ENCODE measurements at places on chromosomes 3 and 15.

DNA sequence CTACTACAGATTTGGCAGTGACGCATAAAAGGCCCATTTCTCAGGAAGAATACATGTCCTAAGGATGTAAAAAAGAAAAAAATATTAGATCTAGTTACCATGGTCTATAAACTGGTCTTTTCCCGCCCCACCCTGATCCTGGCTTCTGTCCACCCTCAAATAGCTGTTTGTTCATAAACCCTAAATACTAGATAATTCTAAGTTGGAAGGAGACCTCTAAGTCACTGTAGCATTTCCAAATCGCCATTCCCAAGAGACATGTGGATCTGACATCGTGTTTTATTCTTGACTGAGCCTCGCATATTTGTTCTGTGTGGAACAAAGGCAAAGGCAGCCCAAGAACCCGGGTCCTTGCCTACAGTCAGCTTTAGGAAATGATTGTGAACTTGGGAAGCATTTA, 49.0 kb downstream of the LMCD1 start:
- DNase-seq: no peak

DNA sequence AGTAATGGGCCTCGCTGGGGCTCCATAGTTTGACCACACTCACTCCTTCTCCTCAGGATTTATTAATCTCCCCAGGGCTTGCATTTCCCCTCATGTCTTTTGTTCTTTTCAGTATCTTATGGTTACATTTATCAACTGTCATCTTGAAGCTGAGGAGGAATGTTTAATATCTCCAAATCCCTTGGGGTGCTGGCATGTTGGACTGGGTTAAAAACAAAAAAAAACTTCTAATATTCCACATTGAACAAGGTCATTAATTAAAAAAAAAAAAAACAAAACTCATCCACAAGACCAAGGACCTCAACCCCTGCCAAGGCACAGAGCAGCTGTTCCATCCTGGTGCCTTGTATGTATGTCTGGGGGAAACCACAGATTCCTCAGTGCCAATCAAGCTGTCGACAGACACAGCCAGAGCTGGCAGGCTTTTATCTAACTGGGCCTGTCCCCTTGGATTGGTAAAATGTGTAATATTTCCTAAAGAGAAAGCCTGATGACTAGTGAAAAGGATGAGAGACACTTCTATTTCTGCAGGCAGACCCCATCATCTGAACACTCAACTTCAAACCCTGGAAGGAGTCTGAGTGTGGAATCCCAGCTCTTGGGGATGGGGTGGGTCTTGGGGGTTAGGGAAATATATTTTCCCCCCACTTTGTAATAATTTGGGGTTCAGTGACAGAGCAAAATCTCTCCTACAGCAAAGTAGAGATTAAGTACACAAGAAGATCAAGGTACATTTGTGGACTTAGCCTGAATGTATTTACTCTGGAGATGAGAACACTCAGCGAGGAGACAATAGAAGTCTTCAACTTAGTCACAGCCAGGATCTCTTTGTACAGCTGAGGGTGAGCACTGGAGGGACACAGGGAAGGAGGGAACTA, 69.1 kb downstream of the TTC23 start:
- DNase-seq: no peak

DNA sequence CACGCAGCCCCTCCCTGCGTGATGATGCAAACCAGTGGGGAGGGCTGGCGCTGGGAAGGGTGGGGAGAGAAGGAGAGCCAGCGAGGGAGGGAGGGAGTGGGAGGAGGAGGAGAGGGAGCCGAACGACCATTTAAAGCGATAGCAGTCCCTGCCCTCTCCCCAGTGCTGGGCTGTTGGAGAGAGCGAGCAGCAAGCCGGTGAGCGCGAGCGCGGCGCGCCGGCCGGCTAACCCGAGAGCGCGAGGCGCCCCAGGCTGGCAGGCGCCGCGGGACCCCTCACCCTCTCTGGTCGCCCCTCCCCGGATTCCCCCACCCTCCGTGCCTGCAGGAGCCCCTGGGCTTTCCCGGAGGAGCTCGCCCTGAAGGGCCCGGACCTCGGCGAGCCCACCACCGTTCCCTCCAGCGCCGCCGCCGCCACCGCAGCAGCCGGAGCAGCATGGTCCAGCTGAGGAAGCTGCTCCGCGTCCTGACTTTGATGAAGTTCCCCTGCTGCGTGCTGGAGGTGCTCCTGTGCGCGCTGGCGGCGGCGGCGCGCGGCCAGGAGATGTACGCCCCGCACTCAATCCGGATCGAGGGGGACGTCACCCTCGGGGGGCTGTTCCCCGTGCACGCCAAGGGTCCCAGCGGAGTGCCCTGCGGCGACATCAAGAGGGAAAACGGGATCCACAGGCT, at the start of gene GRM7:
Gene GRM7, plus strand, starts transcription at position 162 of the 671 bp plus-strand sequence.
- no peak for DNase-seq

- DNase-seq: no peak
Observed at GRCh38 chr15:101368861-101369642, 74.0 kb upstream of the SNRPA1 start.

GRCh38 chr15:28243901-28244300, 78.1 kb downstream of the HERC2 start:
- no peak for DNase-seq

DNA sequence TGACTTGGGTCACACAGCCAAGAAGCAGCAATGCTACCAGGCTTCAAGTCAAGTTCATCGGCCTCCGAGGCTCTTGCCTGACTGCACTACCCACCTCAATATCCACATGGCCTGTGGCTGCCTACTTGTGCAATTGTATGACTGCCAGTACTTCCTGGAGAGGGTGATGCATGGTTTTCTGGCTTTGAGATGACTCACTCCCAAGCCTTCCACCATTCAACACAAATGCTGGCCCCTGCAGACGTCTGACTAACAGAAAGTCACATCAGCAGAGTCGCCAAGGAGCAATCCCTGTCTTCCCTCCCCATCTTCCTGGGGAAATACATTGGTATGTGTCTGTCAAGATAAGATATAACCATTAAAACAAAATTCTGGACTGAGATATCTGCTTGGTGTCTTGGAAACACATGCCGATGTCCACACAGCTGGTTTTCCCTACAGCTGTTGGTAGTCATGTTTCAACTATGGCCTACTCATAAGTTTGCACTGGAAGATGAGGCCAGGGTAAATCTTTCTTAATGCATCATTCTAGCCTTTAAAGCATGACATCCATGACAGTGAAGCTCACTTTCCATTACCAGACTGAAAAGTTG, 79.6 kb upstream of the SPATA12 start:
- DNase-seq: no peak

- DNase-seq: no peak
Observed at GRCh38 chr3:170907637-170908234, 701 bp downstream of the EIF5A2 start.

DNA sequence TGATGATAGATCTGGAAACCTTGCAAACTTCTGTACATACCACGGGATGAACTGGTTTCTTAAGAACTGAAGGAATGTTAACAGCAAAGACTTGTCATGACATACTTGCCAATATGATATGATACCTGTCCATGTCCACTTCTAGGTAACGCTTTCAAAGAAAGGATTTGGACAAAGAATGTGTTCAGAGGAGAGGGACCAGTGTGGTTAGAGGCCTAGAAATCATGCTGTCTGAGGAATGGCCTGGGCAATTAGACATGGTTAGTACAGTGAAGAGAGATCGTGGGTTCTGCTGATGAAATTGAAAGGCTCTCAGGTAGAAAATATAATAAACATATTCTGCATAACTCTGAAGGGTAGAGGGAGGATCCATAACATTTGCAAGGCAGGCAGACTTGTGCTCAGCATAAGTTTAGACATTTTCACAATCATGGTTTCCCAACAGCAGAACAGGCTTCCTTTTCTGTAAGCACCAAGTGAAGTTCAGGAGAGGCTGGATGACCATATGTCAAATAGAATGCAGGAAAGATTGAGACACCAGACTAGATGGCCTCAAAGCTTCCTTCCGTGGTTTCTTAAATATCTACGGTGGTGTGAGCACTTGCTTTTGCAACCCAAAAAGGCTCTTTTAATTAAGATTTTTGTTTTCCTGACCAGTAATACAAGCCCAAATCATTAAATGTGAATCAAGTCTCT, 39.9 kb downstream of the TGFBR2 start:
- no peak for DNase-seq

- DNase-seq: no peak
Observed at GRCh38 chr3:10395671-10396070, 74.8 kb upstream of the SEC13 start.

DNA sequence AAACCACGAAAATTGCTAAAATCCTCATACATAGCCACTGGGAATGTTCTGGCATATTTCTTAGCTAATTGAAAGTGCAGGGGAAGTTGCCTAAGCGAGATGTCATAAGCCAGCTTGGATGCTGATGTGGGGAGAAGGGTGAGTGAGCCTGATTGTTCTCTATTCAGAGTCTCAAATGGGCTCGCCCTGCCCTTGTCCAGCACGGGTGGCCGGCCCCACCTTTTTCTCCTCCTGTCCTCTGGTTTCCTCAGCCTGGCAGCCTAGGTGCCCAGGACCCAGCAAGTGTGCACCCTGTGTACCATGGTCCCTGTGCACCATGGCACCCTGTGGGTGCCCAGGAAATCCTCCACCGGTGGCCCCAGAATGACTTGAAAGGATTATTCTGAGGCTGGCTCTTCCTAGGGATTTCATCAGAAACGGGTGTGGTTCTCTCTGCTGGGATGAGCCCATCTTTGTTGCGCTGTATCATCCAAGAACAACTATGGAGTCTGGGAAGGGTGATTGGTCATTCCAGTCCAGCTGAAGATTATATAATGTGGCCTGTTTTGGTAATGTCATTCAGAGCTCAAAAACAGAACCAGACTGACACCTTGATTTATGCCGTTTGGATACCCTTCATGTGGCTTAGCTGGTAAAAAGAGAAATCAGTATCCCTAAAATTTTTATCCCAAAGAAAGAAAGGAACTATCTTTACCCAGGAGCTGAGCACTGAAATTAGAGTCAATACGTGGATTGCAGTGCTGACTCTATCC, 150.8 kb upstream of the BHLHE40 start:
- no peak for DNase-seq

DNA sequence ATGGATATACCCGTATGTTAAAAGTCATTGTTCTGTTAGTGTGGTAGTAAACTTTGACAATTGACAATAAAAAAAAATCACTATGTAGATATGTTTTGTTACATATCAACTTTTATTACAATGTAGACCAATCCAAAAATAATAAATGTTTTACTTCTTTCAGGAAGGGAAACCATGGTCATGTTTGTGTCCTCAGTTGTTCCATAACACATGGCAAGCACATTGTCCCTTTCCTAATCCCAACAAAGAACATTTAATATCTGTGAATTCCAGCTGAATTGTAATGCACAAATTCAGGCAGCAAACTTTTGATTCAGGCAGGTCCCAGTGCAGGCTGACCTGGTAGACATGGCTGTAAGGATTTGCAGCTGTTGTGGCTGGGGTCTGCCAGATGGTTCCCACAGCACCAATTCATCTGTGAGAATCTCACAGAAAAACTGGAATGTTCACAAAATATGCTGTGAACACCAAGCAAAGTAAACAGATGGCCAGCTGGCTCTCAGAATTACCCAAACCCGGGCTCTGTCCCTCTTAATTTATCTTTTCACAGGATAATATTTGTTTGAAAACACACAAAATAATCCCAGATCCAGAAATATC, 1.9 kb upstream of the SPG21 start:
- no peak for DNase-seq

GRCh38 chr15:23039917-23040281, 530 bp upstream of the TUBGCP5 start:
- DNase-seq: no peak

DNA sequence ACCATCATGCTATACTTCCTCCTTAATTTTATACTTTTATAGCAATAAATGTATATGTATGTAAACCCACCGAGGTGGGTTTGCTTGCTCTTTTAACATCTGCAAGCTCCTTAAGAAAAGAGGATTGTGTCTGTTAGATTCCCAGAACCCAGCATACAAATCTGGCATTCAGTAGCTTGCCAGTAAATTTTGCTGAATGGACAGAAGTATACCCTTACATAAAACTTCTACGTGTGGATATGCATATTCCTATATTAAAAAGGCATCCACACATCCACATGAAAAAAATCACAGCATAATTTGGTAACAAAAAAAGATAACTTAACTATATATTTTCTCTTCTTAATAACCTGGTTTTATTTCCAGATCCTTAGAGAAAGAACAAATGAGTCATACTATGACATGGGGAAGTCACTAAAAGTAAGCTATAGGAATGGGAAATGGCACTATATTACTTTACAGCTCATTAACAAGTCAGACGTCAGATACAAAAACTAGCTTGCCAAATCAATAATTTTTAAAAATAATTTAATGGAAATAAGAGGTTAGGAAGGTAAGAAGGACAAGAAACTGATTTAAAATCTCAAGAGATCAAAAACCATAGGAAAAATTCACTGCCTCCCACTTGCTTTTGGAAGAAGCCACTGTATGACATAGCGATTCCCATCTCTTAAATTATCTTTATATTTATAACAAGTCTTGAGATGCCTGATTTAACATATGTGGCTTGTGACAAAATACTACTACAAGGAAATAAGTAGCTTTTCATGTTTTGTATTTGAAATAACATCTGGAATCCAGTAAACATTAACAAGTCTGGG, 68.7 kb downstream of the SUMF1 start:
- no peak for DNase-seq

GRCh38 chr3:24494618-24495325, at the start of gene THRB:
THRB (minus strand) TSS chr3:24494850.
- no peak for DNase-seq

- no peak for DNase-seq
Observed at GRCh38 chr3:3737531-3737930, 61.7 kb upstream of the LRRN1 start.

- no peak for DNase-seq
Observed at GRCh38 chr3:183816681-183817510, 8.5 kb downstream of the MAP6D1 start.

DNA sequence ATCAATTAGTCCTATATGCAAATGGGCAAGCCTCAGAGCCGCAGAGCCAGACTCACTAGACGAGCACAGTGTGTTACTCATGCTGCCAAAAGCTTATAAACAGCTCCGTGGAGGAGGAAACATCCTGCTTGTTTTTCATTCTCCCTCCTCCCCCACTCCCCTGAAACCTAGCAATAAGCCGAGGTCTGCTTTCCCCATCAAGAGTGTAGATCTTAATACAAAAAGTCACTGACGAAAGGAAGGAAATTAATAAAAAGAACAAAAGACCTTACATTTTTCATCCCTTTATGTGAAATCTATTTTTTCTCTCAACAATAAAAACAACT, 88.5 kb downstream of the XXYLT1 start:
- no peak for DNase-seq

- DNase-seq: no peak
Observed at GRCh38 chr3:114212646-114213045, 24.7 kb downstream of the ZNF80 start.

- DNase-seq: no peak
Observed at GRCh38 chr15:67907184-67907723, 67.4 kb upstream of the RNU6-1 start.

DNA sequence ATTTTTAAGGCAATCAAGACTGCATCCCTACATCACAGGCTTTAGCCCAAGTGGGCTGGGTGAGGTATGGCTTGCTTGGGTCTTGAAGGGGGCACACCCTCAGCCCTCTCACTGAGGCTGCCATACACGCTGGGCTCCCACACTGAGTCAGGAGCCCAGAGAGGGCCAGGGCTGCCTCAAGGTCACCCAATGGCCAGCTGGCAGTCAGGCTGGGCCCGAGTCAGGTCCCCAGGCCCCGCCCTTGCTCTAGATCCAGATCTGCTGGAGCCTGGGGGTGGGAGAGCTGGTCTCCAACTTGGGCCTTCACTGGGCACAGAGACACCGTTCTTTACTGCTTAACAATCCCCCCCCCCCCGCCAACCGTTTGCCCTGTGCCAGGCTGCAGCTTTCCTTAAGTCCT, 88.1 kb downstream of the IQSEC1 start:
- DNase-seq: no peak
